Esophagus squamous epithelium (tissue), 5 donors: ENCODE measurements at places on chromosomes 1 and 21.

- DNase-seq = no peak
Observed at GRCh38 chr1:29256394-29256793, 20.1 kb downstream of the PTPRU start.

DNA sequence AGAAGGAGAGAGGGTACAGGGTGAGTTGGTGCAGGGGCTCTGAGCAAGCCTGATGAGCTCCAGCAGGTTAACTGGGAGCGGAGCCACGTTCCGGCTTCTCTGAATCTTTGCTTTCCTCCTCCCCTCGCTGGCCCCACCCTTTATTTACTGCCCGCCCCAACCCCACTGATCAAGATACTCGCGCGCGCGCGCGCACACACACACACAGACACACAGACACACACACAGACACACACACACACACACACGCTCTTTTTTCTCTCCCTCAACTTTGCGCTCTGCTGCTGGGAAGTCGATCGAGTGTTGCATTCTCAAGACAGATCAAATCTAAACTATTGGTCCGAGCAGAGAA, at the start of gene GRIK1:
Gene GRIK1 (minus strand): TSS at position 73 of the 352 bp plus-strand sequence.
- no peak for DNase-seq

DNA sequence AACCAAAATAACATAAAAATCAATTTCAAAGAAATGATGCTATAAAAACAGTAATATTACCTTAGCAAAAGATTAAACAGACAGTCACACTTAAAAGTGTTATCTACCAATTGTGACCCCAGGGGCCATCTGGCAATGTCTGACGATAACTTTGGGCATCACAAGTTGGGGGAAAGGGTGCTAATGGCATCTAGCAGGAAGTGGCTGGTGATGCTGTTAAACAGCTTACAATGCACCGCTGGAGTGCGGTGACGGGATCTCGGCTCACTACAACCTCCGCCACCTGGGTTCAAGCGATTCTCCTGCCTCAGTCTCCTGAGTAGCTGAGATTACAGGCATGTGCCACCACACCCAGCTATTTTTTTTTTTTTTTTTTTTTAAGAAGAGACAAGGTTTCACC, 27.6 kb downstream of the NUP133 start:
- DNase-seq = no peak

DNA sequence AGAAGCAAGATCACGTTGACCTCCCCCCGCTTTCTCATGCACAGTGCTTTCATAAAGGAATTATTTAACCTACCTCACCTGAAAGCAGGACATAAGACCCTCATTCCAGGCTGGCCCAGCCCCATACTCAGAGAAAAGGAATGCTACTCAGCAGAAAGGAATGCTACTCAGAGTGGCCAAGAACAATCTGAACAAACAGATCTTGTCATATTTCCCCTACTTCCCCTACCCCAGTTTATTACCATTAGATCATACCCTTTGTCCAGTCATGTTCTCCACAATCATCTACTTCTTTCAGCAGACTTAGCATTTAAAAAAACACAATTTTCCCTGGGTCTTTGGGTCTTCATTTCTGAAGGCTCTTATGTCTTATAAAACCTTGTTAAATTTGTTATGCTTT, 89.8 kb downstream of the SLC16A1 start:
- DNase-seq = no peak

DNA sequence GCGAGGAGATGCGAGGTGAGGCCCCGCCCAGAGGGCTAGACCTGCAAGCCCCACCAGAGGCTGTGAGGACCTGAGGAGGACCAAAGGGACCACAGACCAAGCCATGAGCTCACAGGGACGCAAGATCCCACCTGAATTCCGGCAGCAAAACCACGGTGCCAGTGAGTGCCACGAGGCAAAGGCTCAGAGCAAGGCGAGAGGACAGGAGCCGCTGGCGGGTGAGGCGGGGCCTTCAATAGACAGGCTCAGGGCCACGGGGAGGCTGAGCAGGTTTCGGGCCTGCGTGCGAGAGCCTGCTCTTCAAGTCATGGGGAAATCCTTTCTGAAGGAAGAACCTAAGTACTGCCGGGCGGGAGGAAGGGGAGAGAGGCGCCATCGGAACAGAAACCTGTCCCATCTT, 7.1 kb upstream of the TMEM240 start:
- no peak for DNase-seq
